ENCODE measurements at places on chromosomes 13 and 19. TPM values are rescaled to one million over a fixed set of nuclear protein-coding genes. Genes with fewer than 3 reads are reported as not detected.

GRCh38 chr13:43988302-43988701, 108.6 kb downstream of the LACC1 start:
- H3K27me3 ChIP-seq = no peaks in the 10 kb centered on the region
- no peak for DNase-seq
- H3K27ac ChIP-seq = no peak overlapping the region
- no peaks in the 10 kb centered on the region for H3K4me1 ChIP-seq

- no peak overlapping the region for H3K4me3 ChIP-seq
- H3K27me3 ChIP-seq = no peaks in the 10 kb centered on the region
- no peaks in the 10 kb centered on the region for H3K36me3 ChIP-seq
- no peaks in the 10 kb centered on the region for H3K4me1 ChIP-seq
These were observed 249.2 kb downstream of the DIAPH3 start for GRCh38 chr13:59914556-59914955.

DNA sequence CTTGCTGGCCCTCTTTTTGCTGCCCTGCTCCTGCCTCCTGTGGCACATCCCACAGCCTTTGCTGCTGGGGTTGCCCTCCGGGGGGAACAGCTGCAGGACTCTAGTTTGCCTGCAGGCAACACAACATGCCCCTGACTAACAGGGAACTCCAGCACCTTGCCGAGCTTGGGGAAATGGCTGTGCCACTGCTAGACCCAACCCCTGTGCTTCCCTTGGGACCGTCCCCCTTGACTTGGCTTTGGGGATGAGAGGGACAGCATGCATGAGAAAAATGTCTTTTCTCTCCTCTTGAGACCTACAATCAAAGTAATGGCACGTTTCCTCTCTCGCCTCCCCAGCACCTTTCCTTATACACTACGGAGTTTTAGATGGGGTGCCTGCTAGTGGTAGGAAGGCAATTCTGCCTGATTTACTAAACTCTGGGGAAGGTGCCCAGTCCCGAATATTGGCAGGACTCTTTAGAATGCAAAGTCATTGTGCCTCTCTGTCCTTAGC, 12.4 kb upstream of the VWA8 start:
- no peak overlapping the region for H3K27ac ChIP-seq
- no peak for DNase-seq
- H3K4me3 ChIP-seq = no peak overlapping the region
- no peaks in the 10 kb centered on the region for H3K27me3 ChIP-seq
- H3K36me3 ChIP-seq = no peaks in the 10 kb centered on the region
- no peaks in the 10 kb centered on the region for H3K4me1 ChIP-seq

GRCh38 chr13:29706923-29707322, 111.4 kb upstream of the SLC7A1 start:
- no peaks in the 10 kb centered on the region for H3K4me1 ChIP-seq
- H3K27me3 ChIP-seq = no peaks in the 10 kb centered on the region
- no peak for DNase-seq
- no peak overlapping the region for H3K4me3 ChIP-seq
- no peak overlapping the region for H3K27ac ChIP-seq

GRCh38 chr13:76440568-76440967, 445.6 kb downstream of the KCTD12 start:
- H3K27ac ChIP-seq = no peak overlapping the region
- no peak for DNase-seq
- no peaks in the 10 kb centered on the region for H3K36me3 ChIP-seq
- H3K4me3 ChIP-seq = no peak overlapping the region
- no peaks in the 10 kb centered on the region for H3K27me3 ChIP-seq

DNA sequence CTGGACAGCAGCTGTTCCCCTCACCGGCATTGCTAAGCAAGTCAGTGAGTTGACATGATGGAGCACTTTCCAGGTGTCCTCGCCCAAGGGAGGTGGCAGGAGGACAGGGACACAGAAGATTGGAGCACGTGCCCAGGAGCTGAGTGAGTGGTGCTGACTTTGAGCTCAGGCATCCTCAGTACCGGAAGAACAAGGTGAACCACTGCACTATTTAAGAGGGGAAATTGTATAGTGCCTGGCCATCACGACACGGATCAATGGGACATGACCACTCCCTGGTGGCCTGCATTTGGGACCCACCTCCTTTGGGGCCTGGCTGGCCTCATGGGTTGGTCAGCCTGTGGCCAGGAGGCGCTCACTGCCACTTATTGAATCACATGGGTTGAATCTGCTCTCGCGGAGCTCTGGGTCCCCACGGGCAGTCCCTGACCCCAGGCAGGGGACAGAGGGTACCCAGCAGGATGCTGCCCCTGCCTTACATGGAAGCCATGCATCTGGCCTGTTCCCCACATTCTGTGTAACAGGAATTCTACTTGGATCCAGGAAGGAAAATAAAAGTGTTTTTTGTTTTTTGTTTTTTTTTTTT, 206.9 kb upstream of the ZNF536 start:
- no peaks in the 10 kb centered on the region for H3K36me3 ChIP-seq
- no peaks in the 10 kb centered on the region for H3K27me3 ChIP-seq
- DNase-seq = no peak
- no peaks in the 10 kb centered on the region for H3K4me1 ChIP-seq
- no peak overlapping the region for H3K4me3 ChIP-seq

DNA sequence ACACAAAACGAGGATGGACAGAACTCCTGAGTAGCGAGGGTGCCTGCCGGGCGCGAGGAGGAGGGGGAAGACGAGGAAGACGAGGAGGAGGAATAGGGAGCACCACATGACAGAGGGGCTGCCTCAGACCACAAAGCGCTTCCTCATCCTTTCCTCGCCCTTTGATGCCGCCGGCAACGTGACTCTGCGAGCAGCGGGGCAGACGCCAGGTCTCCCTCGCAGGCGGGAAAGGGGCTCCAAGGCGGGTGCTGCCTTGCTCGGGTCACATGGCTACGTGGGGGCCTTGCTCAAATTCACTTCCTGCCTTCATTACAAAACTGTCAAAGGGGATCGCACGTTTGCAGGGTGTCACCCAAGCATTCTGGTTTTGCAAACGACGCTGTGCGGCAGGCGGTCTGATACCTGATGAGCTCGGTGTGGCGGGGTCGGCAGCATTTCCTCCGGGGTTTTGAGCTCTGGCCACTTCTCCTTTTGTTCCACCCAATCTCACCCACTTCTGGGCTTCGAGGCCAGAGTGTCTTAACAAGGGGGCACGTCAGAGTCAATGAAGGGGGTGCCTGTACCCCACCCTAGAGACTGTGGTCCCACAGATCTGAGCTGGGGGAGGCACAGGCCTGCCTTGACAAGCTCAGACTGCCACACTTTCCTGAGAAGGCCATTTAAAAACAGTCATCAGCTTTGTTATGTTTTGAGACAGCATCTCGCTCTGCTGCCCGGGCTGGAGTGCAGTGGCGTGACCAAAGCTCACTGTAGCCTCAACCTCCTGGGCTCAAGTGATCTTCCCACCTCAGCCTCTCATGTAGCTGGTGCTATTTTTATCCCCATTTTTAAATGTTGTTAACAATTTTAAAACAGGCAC, 14.9 kb downstream of the MAP2K2 start:
- H3K27ac ChIP-seq = no peak overlapping the region
- DNase-seq = no peak
- no peaks in the 10 kb centered on the region for H3K36me3 ChIP-seq
- no peaks in the 10 kb centered on the region for H3K27me3 ChIP-seq

DNA sequence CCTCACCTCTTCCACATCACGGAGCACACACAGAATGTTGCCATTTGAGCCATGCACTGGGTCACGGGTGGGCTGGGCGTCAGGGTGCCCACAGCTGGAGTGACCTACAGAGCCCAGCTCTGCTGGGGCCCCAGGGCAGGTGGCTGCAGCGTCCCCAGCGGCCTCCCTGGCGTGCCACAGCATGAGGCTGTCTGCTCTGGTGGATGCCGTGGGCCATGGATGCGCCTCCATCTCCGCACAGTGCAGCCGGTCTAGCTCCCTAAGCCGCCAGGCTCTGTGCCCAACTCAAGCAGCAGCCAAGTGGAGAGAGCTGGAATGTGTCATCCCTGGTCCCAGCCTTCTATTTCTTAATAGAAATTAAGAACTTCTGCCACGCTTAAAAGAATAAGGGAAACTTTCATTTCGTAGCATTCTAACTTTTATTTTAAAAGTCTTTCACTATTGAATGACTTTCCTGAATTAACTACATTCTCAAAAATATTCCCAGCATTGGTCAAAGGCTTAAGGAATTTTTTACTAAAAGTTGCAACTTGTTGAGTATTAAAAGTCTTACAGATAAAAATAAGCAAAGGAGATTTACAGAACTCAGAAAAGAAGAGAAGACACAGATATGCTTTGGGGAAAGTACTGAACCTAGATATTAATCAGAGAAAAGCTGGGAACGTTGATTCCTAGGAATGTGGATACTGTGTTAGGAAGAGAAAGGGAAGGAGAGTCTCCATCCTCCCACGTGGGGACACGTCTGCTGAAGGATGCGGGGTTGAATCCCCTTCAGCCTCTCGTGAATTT, 59.3 kb downstream of the ATP11A start:
- H3K4me3 ChIP-seq = no peak overlapping the region
- H3K27ac ChIP-seq = no peak overlapping the region
- no peaks in the 10 kb centered on the region for H3K36me3 ChIP-seq
- H3K4me1 ChIP-seq = no peaks in the 10 kb centered on the region
- no peak for DNase-seq
- no peaks in the 10 kb centered on the region for H3K27me3 ChIP-seq

- DNase-seq = no peak
- H3K27me3 ChIP-seq = no peaks in the 10 kb centered on the region
- H3K27ac ChIP-seq = no peak overlapping the region
- no peak overlapping the region for H3K4me3 ChIP-seq
- H3K4me1 ChIP-seq = no peaks in the 10 kb centered on the region
These were observed 402.7 kb downstream of the TBC1D4 start for GRCh38 chr13:75079226-75079625.

GRCh38 chr13:97875218-97875617, 78.3 kb upstream of the IPO5 start:
- no peaks in the 10 kb centered on the region for H3K27me3 ChIP-seq
- no peak overlapping the region for H3K4me3 ChIP-seq
- no peak for DNase-seq

- no peaks in the 10 kb centered on the region for H3K27me3 ChIP-seq
- H3K27ac ChIP-seq = no peak overlapping the region
- no peaks in the 10 kb centered on the region for H3K36me3 ChIP-seq
- no peak overlapping the region for H3K4me3 ChIP-seq
These were observed 11.6 kb downstream of the GNG7 start for GRCh38 chr19:2690856-2691255.

- no peak overlapping the region for H3K27ac ChIP-seq
- no peak for DNase-seq
- no peaks in the 10 kb centered on the region for H3K27me3 ChIP-seq
- H3K4me3 ChIP-seq = no peak overlapping the region
- no peaks in the 10 kb centered on the region for H3K4me1 ChIP-seq
- H3K36me3 ChIP-seq = no peaks in the 10 kb centered on the region
These were observed 155.0 kb downstream of the CYSLTR2 start for GRCh38 chr13:48808683-48809082.

DNA sequence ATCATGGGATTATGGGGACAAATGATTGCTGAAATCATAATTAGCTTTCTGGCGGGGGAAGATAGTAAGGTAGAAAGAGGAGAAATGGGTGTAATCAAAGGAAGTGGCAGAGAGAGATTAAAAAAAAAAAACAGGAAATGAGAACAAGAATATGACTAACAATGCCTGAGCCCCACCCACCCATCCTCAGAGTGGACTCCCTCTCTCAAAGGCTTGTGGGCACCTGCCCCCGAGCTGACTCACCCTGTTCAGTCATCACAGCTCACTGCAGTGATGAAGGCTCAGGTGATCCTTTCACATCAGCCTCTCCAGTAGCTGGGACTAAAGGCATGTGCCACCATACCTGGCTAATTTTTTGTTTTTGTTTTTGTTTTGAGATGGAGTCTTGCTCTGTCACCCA, 26.4 kb upstream of the TPT1 start:
- no peaks in the 10 kb centered on the region for H3K36me3 ChIP-seq
- no peak for DNase-seq
- no peaks in the 10 kb centered on the region for H3K4me1 ChIP-seq
- H3K27ac ChIP-seq = no peak overlapping the region
- no peak overlapping the region for H3K4me3 ChIP-seq

The SLC10A2 gene
- not detected for polyA plus RNA-seq

The ITGBL1 gene
- 1.5 TPM for polyA plus RNA-seq

The RSPH6A gene
- not detected for polyA plus RNA-seq

The MRPL57 gene
- polyA plus RNA-seq = 20.1 TPM

The SPATA13 gene
- polyA plus RNA-seq = 46.0 TPM

The C19orf67 gene
- polyA plus RNA-seq = not detected

The ZNF221 gene
- 1.3 TPM for polyA plus RNA-seq

The LMO7 gene
- 50.4 TPM for polyA plus RNA-seq

The ZNF90 gene
- polyA plus RNA-seq = 3.4 TPM
